Activated naive CD4-positive, alpha-beta T cell treated with Interleukin-2 at 50 U/mL for 16 hours (primary cell): ENCODE measurements at places on chromosomes 5 and 9.

DNA sequence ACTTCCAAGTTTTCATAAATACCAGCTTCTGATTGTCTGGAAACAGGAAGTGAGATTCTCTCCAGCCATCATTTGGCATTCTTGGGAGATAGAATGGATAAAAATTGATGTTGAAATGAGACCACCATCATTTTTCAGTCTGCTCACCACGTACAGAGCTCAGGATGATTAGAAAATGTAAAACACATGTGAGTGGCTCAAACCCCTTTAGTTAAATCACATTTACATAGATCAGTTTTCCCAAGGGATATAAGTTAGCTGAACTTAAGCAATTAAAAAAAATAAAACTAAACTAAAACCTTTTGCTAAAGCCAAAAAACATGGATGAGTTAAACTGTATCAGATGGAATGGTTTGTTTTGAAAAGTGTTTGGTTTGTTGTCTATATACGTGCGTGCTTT lies 37.1 kb upstream of the GDNF start:
- DNase-seq: no peak

GRCh38 chr5:98110282-98110691 lies 663.2 kb upstream of the RGMB start:
- DNase-seq: no peak

- no peak for DNase-seq
These were observed 61.9 kb downstream of the KCNT1 start for GRCh38 chr9:135763716-135764446.

DNA sequence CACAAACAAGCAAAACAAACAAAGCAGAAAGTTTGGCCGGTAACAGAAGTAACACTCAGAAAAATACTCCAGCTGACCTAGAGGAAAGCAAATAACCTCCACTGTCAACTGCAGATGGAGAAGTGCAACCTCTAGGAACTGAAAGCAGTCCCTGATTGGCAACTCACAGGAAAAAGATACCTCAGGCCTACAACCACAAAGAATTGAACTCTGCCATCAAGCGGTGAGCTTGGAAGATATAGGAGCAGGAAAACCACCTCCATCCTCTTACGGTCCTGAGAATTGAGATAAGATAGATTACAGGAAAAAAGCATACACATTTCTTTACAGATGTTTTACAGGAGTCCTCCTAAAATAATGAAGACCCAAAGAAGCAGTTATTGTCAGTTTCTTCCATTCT lies 184.5 kb downstream of the PDZD2 start:
- DNase-seq: no peak

DNA sequence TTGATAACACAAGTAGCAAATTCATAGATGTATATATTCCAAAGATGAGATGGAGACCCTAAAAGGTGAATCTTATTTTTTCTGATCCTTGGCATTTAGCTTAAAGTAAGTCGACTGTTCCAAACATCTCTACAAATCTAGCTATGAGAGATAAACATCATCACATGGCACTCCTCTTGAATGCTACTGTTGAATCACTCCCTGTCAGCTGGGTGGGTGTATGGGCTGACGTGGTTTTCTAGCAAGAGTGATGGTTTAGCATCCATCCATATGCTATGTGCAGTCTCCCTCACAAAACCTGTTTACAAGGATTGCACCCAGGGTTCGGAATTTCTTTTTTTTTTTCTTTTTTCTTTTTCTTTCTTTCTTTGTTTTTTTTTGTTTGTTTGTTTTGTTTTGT lies 13.8 kb downstream of the ACO1 start:
- DNase-seq: no peak

GRCh38 chr9:114735704-114736103 lies 53.7 kb upstream of the TEX48 start:
- DNase-seq: no peak

DNA sequence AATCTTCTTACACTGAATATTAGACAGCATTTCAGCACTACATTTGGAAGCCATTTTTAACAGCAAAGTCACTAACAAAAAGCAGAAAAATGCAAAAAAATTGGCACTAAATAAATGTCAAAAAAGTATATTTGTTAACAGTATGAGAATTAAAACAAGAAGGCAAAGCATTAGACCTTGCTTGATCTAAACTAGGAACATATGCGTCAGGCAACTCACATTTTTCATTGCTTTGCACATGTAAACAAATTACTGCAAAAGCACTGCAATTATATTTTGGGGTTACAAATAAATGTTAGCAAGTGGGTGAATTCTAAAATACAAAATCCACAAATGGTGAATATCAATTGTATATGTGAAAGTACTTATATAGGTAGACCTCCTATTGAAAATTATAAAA lies 49.0 kb upstream of the RAPGEF6 start:
- DNase-seq: no peak

DNA sequence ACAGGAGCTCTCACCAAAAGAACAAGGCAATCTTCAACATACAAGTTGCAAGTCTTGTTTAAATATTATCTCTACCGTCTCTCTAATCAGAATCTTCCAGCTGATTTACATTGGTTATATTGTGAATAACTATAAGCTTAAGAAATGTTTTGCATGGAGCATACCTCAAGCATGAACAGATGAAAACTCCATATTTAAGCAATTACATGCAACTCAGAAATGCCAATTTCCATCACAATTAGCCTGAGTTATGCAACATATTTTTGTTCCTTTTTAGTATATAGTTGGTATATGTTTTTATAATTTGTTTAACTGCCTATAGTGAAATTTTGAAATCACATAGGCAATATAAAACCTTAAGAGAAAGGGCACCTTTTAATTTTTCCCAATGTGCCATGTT lies 142.5 kb downstream of the DENND1A start:
- no peak for DNase-seq

DNA sequence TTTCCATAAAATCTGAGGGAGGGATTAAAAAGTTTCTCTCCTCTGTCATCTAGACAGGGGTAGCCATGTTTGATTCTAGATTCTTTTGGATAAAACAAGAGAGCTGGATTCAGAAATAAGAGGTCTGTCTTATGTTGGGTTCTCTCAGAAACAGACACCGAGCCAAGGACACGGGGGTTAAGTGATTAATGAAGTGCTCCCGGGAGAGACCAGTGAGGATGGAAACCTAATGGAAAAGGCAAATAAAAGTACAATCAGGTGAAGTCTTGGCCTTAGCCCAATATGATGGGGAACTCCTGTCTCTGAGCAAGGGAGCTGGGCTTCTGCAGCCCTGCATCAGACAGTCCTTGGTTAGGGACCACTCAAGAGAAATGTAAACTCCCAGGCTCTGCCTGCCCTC lies 308.8 kb upstream of the PANK3 start:
- DNase-seq: no peak

DNA sequence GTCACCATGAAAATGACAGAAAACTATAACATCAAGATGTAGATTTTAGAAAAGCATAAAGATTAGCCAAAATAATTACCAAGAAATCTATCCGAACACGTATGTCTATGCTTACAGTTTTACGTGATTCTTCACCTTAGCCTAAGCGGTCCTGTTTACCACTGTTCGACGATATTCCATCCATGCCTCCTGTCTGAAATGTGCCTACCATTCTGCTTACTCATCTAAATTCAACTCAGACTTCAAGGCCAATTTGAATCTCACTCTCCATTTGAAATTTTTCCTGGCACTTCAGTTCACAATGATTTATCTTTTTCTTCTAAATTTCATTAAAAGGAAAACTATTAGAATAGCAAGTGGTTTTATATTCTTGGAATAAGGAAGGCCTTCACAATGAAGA lies 15.4 kb downstream of the ZDHHC21 start:
- DNase-seq: no peak

GRCh38 chr5:19910136-19910535 lies 77.9 kb downstream of the CDH18 start:
- DNase-seq: no peak

DNA sequence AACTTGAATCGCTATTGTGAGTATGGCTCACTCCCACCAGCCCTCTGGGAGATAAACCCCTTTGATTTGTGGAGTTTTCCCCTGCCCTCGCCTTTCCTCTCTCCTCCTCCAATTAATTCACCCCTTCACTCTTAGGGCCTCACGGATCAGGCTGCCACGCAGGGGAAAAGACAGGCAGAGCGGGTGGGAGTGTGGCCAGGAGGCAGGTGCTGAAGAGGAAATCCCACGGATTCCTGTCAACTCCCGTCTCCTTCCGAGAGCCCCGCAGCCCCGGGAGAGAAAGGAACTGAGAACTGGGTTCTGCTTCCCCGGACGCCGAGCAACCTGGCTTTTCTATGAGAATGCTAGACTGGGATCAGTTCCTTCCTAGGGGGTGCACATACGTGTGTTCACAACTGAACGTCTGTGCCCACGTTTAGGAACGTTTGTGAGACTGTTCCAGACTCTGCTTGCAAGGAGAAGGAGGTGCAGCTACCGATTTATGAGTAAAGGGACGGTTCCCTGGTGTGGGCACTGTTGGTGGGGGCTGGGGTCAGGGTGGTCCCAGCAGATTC lies 314.5 kb upstream of the TLE4 start:
- DNase-seq: no peak

DNA sequence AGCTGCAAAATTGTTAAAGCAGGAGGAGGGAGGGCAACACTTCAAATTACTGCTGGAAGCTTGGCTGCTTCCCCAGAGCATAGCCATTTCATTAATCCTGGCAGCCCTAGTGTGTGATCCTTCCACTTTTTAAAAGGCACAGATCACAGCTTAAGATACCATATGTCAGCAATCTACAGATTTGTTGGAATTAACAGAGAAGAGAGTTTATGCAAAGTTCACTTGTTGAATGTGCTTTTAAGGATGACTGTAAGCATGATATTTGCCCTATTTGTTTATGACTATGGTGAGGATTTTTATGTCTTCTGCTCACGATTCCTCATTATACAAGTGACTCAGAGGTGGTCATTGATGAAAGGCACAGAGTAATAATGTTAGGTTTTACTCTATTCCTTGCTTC lies 156.0 kb upstream of the CDKN2B start:
- no peak for DNase-seq

DNA sequence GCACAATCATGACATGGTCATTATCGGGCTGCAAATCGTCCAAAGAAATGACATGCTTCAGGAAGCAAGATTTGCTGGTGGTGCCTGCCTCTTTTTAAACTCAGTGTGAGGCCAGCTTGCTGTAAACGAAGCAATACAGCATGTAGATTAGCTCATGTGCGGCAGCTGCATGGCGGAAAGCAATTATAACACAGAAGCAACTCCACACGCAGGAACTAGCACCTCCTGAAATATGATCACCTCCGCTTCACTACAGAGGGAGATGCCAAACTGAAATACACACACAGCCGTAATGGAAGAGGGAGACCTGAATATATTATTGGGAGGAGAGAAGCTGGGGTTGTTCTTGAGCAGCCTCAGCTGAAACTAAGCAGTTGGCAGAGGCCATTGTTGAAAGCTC lies 312.5 kb downstream of the PSAT1 start:
- no peak for DNase-seq

GRCh38 chr9:115207003-115207836 lies 89.3 kb upstream of the TNC start:
- DNase-seq: no peak

- no peak for DNase-seq
These were observed 43.4 kb upstream of the PAM start for GRCh38 chr5:102711525-102712385.

DNA sequence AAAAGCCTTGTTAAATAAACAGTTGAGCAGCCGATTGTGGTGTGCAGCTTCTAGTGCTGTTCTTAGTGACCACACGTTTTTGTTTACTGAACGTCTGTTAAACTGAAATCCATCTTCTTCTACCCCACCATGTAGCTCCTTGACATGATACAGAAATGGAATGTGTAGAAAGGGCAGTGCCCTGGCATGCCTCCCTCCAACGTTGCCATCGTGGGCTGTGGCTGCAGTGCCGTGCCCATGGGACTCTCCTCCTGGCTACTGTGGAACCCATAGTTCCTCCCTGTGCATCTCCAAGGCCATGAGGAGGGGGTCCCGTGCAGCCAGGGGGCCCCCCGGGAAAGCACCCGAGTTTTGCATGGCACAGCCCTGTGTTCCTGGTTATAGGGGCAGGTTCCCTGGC lies 23.3 kb upstream of the TGFBI start:
- no peak for DNase-seq

DNA sequence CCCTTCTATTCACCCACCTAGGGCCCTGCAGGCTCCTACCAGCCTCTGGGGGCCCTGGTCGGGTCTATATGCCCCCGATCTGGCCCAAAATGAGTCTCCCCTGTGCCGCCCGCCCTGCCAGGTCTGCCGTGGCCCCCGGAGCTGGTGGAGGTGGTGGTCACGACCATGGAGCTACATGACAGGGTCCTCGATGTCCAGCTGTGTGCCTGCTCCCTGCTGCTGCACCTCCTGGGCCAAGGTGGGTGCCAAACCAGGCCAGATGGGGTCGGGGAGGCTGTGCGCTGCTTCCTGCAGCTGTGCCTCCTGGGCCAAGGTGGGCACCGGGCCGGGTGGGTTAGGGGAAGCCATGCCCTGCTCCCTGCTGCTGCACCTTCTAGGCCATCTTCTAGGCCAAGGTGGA lies 17.5 kb downstream of the REXO4 start:
- no peak for DNase-seq

DNA sequence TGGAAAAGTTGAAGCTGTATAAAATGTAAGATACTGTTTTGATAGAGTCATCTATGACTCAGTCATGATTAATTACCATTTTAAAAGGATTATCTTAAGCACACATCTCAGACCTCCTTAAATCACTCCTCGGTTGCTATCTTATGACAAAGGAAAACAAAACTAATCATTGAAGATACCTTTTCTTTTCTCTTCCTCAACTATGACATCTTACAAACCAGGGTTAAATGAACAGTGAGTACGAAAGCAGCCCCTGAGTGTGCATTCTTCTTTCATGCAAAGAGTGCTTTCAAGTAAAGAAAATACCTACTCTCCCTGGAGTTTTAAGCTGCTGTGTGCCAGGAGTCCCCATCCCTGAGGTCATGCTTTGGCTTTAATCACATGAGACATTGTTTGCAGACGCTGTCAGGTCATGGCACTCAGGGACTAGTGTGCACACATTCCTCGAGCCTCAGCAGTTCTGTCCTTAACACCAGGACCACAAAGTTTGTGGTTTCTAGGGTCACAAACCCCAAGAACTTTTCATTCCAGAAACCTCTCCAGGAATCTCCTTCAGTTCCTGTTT lies 86.7 kb upstream of the ICE1 start:
- no peak for DNase-seq

DNA sequence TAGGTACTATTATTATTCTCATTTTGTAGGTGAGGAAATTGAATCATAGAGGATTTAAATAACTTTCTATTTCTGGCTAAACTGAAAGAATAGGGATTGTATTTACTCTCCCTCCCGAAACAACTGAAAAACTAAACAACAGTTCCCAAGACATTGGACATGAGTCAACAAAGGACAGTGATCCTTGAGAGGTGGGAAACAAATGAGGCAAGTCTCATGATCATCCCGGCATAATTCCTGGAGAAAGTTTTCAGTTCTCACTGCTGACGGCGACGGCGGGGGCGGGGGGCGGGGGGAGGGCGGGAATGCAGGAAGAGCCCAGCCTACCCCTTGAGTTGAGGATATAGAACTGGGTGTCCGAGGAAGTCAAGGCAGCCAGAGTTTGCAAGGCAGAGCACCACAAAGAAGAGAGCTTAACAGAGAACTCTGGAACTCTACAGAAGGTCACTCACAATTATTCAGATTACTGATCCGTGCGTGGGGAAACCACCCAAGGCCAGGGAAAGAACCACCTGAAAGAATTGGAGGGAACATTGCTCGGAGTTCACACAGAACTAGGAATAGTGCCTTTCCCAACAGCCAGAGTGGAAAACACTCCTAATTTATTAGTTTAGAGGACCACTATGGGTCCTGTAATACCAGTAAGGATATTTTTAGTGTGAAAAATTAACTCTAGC lies 27.4 kb upstream of the WHRN start:
- no peak for DNase-seq
